Stimulated activated CD8-positive, alpha-beta memory T cell treated with anti-CD3 and anti-CD28 coated beads, Interleukin-4, amount 100 ng/mL, for 24 hours (primary cell): ENCODE measurements at places on chromosomes 1 and 21.

DNA sequence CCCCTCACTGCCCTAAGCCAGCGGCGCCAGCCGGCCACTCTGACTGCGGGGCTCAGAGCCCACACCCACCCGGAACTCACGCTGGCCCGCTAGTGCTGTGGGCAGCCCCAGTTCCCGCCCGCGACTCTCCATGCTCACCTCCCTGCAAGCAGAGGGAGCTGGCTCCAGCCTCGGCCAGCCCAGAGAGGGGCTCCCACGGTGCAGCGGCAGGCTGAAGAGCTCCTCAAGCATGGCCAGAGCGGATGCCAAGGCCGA lies 41.5 kb downstream of the SLC2A1 start:
- no peak for DNase-seq

- DNase-seq = no peak
Observed at GRCh38 chr1:95935719-95936118, 701.7 kb downstream of the RWDD3 start.

GRCh38 chr1:200899015-200899386 lies 4.3 kb downstream of the INAVA start:
- no peak for DNase-seq

GRCh38 chr21:45423201-45423955 lies 18.4 kb downstream of the COL18A1 start:
- no peak for DNase-seq

GRCh38 chr1:207811920-207812720 lies 60.3 kb downstream of the CD46 start:
- no peak for DNase-seq

GRCh38 chr21:45531393-45532215 lies 10.6 kb downstream of the SLC19A1 start:
- no peak for DNase-seq

DNA sequence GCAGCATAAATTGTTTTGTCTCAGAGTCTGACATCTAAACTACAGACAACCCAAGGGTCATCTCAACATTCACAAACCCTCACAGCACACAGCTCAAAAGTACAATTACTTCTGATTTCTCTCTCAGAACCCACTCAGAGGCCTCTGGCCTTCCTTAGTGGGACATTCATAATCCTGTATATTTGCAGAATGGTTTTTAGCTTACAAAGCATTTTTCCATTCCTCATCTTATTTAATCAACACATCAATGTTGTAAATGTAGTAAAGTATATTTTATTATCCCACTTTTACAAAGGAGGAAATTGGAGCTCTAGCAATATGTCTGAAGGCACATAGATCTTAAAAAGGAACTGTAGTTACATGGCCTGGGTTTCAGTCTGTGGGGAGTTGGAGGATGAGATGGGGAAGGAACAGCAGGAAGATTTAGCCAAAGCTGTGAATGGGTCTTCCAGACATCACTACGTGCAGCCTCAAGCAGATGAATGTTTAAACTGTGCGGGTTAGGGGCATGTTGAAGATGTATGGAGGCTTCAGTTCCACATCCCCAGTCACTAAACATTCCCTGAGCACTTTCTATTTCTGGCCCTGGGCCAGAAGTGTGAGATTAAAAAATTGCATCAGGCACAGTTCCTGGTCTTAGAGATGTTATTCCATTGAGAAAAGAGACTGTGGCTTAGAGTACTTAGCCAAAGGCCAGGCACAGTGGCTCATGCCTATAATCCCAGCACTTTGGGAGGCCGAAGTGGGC lies 13.3 kb downstream of the AKNAD1 start:
- DNase-seq = no peak

- DNase-seq = no peak
Observed at GRCh38 chr1:216997831-216998230, 274.6 kb upstream of the ESRRG start.

DNA sequence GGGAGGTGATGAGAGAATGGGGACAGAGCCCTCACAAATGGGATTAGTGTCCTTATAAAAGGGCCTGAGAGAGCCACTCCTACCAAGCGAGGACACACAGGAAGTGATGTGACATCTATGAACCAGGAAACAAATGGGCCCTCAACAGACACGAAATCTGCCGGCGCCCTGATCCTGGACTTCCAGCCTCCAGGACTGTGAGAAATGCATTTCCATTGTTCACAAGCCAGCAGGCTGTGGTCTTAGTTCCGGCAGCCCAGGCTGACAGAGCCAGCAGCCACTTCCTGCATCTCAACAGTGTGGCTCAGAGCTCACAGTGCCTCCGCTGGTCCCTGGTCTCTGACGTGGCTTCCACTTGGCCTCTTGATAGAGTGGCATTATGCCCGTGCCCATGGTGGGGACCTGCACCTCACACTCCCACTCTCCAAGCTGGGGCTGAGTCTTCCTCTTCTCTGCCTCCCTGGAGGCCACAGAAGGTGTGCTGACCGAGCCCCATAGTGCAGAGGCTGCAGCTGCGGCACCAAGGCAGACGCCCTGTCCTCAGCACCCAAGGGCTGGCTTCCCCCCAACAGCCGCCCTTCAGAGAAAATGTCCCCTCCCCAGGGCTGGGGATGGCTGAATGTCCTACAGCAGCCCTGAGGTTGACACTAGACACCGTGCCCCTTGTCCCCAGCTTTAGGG lies 44.9 kb downstream of the ACOT7 start:
- peak; percentile 34 for DNase-seq

- DNase-seq = no peak
Observed at GRCh38 chr1:167648252-167648849, 18.3 kb downstream of the RCSD1 start.

DNA sequence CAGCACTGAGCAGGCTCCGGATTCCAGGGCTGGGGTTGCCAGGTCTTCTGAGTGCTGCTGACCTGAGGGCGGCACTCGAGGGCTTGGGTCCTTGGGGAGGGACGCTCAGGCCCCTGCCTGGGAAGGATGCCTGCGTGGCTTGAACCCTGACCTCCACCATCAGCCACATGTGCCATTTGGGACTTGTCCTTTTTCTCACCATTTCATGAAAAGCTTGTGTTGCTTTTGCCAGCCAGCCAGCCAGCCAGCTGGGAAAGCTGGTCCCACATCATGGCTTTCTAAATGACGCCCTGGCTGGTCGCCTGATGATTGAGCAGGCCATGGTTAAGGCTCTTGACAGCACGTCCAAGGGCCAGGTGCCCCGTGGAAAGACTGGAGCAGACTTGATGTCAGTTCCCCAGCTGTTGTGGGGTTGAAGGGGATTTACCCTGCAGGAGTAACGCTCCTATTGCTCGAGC lies 168.7 kb downstream of the CAMTA1 start:
- no peak for DNase-seq

DNA sequence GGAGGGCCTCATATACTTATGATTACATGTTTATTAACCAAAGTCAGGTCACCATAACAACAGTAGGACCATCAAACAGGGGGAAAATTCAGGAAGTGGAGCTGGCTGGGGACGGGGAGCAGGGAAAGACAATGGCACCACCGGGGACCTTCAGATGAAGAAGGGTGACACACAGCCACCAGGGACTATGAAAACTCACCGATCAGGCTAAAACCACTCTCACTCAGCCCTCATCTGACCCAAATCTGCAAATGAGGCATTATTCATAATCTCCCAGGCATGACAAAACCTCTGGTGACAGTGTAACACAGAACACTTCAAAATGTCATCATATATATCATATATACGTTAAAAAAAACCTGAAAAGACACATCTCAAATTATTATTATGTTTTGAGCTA lies 11.2 kb downstream of the MKNK1 start:
- no peak for DNase-seq

DNA sequence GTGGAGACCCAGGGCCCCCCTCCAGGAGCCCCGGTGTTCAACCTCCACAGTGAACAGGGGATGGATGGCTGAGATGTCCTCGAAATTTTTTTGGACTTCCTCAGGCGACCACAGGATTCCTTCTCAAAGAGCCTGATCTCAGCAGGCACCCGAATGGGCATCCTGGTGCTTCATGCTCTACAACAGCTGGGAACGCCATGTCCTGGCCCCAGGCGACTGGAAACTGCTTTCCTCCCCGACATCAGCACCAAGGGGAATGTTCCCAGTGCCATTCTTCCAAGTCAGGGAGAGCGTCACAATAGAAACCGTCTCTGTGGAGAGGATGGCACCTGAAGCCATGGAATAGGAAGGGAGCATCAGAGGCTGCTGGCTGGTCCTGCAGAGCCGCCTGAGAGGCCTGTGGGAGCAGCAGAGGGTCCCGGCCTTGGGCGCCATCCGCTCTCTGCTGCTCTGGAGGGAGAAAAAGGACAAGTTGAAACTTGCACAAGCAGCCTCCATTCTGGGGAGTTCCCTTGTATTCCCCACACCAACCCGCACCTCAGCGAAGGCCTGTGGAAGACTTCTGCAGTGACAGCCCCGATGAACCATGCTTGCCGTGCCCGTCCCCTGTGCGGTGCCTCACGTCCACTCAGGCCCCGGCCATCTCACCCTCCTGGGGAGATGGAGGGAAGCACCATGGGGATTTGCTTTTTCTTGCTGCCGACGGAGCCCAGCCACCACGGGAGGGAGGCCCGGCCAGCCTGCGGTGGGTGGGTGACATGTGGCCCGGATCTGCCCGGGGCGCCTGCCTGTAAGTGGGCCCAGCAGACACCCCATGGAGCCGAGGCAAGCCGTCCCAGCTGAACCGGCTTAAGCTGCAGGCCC lies 2.3 kb upstream of the ADARB1 start:
- DNase-seq = no peak
